ENCODE measurements at places on chromosomes 6 and 20.
A peak's percentile ranks its signal among the peaks of the same experiment; 100 is the strongest.

GRCh38 chr20:59165396-59165795, 1.8 kb downstream of the ZNF831 start:
- peak; percentile 31 for DNase-seq

- DNase-seq, result no peak
Observed at GRCh38 chr20:24135781-24136180, 147.2 kb upstream of the GGTLC1 start.

GRCh38 chr20:63309261-63310071, 16.5 kb downstream of the COL20A1 start:
- peak; percentile 15 for DNase-seq

GRCh38 chr6:125746731-125747588, 2.5 kb upstream of the HEY2 start:
- peak; percentile 76 for DNase-seq

DNA sequence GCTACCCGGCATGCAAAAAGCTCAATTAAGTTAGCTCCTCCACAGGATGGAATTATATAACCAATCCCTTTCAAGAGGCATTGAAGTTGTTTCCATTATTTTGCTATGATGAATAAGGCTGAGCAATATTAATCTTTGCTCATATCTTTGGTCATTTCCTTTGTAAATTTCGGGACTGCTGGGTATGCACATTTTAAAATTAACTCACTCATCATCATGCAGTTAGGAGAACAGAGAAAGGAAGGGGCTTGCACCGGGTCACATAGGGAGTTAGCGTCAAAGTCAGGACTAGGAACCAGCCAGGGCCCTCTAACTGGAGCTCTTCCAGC, 430 bp upstream of the FAM110A start:
- DNase-seq, result no peak

DNA sequence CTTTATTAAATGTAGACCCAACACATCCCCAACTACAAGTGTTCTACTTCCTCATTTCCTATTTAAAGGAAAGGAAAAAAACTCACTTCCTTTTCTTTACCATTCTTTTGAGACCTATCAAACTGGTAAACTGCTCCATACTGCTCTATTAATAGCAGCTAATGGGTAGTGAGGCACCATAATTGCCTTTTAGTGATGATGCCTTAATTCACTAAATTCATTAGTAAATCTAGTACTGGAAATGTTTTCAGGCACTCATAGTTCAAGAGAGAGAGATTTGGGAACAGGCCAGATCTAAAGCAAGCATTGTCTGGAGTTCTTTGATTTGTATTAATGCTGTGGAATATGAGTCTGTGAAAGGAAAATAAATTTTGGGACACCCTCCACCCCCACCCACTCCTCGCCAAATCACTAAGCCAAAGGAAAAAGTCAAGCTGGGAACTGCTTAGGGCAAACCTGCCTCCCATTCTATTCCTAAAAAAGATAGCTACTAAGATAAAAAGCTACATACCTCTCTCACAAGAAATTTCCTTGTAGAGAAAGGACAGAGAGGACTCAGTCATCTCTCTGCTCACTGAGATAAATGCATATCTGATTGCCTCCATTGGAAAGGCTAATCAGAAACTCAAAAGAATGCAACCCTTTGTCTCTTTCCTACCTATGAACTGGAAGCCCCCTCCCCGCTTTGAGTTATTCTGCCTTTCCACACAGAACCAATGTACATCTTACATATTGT, 13.6 kb upstream of the IBTK start:
- no peak for DNase-seq

DNA sequence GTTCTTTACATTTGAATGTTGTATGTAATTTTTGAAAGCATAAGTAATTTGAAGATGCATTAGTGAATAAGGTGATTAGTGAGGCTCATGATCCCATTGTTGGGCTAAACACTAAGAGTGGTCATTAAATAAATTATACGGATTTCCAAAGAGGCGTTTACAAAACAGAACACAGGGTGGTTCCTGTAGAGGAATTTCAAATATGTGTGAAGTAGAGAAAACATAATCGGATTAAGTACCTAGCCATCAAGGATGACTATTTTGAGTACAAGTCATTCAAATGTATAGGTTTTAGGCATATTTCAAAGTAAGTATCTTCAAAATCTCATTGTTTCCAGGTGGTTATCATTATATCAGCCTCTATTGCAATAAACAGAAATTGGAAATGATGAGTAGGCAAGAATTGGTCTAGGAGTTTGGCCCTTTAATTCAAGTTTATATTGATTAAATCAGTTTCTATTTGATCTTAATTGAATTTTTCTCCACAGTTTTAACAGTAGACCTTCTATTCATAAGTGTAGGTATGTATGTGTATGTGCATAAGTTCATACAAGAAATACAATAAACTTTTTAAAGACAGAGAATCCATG, 94.8 kb downstream of the MYLK4 start:
- DNase-seq, result no peak

GRCh38 chr20:31573555-31574321, 31.4 kb upstream of the ID1 start:
- DNase-seq, result no peak

- no peak for DNase-seq
Observed at GRCh38 chr6:43803055-43803782, 33.2 kb downstream of the VEGFA start.

DNA sequence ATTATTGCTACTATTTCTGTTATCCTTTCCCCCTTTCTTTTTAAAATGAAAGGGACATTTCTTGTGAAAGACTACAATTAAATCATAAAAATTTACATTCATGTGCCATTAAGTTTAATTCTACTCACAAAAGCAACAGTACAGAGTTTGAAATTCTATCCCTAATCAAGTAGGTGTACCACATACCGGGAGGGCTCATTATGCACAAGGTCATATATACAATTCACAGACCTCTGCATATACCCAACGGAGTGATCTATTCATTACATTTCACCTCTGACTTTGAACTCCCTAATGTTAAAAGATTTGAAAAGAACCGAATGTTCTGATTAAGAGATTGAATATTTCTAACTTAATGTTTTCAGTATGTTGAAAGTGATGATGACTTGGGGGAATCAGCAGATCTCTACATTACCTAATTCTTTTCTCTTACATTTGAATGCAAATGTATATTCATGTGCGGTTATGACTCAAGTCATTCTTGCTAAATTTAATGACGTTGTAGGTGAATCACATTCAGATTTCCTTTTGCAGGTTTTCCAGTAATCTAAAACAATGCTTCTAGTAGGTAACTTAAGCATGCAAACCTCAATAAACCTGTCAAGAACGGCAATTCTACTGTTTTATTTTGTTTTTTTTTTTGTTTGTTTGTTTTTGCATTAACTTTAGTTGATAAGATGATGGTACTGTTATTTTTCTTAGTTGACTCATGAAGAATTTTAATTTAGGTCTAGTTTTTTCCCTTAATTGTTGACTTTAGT, 7.3 kb downstream of the EYA4 start:
- no peak for DNase-seq

DNA sequence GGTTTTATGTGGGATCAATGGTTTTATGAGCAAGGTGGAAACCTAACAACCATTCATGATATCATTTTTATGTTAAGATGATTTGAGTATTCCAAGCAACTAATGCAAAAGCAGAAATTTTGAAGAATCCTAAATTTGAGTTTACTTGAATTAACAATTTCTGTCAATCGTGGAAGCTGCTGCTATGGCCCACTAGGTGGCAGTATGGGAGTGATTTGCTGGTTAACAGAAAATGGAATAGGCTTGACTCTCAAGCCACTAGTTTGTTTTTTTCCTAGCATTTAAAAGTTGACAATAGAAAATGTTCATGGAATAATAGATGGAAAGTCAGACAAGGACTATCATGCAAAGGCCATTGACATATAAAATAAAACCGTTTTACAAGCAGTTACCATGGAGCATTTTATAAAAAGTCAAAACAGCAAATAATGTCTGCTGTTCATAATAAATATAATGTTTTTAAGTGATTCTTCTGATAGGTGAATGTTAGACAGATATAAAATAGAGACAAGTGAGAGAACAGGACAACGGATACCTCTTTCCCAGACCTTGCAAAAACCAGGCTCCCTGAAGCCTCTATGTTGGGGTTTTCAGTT, 43.0 kb upstream of the TMEM200A start:
- peak; percentile 45 for DNase-seq

DNA sequence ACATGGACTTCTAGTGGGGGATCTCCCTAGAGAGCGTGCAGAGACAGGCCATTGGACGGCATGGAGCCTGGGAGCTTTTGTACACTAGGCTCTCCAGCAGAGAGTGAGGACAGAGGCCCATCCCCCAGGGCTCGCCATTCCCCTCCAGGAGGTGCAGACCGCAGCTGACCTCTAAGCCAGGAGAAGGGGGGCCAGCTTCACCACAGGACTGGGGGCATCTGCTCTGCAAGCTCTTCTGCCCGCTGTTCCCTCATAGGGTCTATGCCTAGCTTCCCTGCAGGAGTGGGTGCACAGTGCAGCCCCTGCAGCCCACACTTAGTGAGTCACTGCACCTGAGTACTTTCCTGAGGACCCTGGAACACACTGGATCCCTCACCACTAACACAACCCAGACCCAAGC, 94.4 kb downstream of the FHL5 start:
- no peak for DNase-seq

DNA sequence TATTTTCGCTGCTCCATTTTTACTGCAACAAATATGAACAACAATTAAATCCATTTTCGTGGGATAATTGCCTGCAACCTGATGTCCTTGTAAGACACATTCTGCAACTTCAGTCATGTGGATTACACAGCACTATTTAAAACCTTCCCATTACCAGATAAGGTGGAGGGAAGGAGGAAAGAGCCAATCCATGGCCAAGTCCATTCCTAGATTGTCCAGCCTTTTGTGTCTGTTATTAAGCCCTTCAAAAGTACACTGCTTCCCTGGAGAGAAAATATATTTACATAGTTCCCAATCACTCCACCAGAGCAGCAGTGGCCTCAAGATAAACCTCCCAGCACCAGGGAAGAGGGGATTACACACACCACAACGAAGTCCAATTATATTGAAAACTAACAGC, 347.9 kb downstream of the CDH26 start:
- no peak for DNase-seq

DNA sequence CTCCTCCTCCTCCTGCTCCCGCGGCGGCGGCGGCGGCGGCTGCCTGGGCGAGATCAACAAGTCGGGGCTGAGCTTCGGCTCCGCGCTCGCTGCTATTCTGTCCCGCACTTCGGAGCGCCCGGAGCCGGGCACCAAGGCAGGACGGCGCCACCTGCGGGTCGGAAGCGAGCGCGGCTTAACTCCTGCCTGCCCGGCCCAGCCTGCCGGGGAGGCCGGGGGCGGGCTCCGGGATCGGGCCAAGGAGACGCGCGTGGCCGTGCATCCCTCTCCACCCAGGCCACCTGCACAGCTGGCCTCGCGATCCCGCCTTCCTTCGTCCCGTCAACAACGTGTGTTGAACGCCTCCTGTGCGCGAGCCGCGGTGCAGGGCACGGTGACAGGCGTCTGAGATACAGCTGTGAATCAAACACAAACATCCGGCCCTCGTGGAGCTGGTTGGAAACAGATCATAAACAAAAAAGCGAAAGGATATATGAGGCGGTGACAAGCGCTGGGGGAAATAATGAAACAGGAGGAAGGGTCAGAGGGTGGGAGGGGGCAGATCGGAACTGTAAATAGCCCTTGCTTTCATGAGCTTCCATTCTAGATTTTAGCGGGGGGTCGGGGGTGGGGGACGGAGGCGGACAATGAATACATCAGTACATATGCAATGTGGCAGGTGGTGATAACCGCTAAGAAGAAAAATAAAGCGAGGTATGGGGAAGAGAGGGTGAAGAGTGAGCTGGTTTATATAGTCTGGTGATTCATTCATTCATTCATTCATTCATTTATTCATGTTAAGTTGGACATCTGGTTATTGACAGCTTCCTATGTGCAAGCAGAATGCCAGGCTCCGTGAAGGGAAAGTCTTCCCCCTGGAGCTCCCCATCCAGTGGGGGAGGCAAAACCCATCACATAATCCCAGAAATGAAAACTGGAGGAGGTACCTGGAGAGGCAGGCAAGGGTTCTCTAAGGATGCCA, 2.0 kb upstream of the KCNB1 start:
- DNase-seq, result peak; percentile 39

DNA sequence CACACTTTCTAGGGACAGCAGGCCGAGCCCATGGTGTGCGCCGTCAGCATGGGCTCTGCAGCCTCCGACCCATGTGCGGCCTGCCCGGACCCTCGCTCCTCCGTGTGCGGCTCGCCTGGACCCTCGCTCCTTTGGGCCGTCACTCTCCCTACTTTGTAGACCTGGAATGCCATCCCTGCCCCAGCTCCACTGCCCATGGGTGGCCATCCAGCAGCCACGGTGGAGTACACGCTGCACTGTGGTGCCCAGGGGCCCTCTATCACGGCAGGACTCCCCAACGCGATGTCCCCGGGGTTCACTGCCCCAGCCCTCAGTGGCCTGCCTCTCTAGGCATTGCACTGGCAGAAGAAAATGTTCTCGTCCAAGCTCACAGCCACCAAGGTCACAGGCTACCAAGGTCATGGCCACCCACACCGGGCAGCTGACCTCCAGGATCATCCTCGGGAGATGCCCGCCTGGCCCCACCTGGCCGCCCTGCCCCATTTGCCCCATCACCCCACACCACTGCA, 24.1 kb upstream of the MRGBP start:
- no peak for DNase-seq

DNA sequence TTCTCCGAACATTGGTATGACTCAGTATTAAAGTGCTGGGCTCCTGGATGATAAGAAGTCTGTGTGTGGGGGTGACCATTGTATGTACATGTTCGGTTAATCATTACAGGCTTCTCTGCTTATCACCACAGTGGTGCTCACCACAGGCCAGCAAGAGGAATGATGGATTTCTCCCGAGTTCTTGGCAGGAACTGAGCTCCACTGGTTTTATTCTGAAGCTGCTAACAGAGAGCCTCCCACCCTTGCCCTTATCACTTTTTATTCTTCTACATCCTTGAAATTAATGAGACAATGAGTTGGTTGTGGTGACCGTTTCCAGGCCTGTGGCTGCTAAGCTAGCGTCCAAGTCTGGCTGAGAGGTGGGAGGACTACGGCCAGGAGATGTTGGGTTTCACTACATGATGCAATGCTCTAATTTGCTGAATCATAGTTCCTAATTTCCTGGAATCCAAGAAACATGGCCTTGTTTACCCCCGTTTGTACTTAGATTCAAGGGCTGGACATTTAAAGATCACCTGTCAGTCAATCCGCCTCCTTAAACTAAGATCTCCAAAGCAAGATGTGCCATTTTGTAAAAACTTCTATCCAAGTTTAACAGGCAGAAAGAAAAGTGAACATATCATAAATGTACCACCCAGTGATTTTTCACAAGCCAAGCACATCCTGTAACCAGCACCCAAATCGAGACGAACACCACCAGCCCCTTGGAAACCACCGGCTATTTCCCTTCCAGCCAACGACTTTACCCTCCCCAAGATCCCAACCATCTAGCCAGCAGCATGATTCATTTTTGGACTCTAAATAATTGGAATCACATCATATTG, 172.5 kb downstream of the FOXA2 start:
- no peak for DNase-seq

- DNase-seq, result peak; percentile 34
Observed at GRCh38 chr20:43942667-43943285, 28.1 kb downstream of the TOX2 start.
